ENCODE measurements at places on chromosomes 3 and 15.
A peak's percentile ranks its signal among the peaks of the same experiment; 100 is the strongest.

GRCh38 chr3:63869940-63870614 lies 6.4 kb downstream of the ATXN7 start:
- no peak for DNase-seq

- DNase-seq = peak; percentile 53
Measured at GRCh38 chr15:100383302-100384107, 41.7 kb upstream of the ADAMTS17 start.

DNA sequence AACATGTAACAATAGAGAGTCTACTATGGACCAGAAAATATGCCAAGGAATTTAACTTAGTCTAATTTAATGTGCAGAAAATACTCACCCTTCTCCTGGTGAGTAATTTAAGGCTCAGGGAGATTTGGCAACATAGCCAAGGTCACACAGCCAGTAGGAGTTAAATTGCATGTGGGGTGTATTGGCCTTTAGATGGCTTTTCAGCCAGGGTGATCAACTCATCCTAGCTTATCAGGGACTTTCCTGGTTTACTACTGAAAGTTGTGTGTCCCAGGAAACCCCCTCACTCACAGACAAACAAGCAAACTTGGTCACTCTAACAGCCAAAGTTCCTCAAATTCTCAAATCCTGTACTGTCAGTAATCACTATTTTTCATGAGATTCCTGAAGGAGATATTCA lies 2.6 kb upstream of the SLC9A9 start:
- DNase-seq = no peak

DNA sequence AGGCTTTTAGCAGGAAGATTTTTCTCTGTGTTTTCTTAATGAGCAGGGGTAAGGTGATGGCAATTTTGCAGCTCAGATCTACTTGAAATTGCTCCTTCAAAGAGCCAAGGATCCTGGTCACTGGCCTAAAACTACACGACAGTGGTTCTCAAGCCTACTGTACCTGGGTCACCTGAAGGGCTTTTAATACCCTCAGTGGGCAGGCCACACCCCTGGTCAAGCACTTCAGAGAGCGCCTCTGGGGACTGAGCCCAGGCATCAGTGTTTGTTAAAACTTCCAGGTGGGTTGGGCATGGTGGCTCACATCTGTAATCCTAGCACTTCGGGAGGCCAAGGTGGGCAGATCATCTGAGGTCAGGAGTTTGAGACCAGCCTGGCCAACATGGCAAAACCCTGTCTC lies 158.4 kb downstream of the FAM43A start:
- DNase-seq = peak; percentile 52

- no peak for DNase-seq
Measured at GRCh38 chr3:15331072-15331605, 1.2 kb downstream of the SH3BP5 start.

DNA sequence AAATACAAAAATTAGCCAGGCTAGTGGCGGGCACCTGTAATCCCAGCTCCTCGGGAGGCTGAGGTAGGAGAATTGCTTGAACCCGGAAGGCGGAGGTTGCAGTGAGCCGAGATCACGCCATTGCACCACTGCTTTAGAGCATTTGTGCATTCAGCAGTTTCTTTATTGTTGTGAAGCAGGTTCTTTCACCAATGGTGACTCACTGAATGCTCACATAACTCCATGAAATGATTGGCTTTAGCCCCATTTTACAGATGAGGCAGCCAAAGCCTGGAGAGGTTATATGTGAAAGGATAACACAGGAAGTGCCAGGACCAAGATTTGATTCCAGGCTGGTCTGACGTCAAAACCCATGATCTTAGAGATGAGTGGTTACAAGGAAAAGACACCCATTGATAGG lies 195.2 kb downstream of the SLCO3A1 start:
- no peak for DNase-seq

DNA sequence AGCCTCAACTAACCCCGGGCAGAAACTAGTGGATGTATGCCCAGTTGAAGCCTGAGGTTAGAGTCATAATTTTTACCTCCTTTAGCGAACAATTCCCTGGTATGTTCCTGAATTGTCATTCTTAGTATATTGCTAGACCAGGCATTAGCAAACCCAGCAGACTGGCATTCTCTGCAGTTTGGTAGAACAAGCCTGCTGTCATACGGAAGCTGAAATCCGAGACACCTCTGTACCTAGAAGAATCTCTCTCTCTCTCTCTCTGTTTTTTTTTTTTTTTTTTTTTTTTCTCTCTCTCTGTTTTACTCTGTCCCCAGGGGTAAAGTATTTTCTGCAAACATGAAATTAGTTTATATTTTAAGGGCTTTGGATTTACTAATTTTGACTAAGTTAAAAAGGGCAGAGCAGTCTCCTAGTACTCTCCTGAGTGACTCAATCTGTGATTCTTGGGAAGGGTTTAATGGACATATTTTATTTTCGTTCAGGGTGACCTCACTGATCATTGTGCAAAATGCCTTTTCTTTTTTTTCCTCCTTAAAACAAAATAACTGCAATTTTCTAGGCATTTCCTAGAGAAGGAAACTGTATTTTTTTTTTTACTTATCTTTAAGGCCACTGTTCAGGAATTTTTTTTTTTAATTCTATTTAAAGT lies 133.6 kb upstream of the ICE2 start:
- DNase-seq = no peak

DNA sequence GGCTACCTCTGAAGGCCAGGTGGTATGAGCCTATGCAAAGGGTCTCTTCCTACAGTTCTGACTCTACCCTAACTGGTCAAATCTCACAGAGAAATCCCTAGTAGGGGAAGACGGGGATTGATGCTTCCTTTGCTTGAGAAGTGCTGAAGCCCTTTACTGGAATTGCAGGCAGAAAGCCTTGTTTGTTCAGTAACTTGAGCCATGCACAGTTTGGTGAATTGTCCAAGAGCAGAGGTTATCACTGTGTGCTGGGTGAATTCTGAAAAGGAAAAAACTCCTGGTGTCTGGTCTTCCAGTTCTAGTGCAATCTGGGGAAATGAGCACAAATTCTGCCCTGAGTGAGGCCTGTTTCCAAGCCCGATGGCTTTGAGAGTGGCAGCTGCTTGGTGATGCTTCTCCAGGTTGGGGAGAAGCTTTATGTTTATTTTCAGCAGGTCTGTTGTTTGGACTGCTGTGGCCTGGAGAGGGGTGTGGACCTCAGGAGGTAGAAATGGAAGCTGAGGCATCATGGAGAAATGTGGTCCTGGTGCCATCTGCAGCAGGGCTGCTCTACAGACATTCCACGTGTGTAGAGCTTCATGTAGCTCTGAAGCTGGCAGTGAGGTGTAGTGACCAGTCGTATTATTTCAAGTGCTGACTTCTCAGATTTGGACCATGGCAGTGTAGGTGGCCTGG lies 60.9 kb downstream of the ARNT2 start:
- DNase-seq = no peak

- DNase-seq = no peak
Measured at GRCh38 chr3:138985932-138986331, 20.1 kb downstream of the PRR23A start.

- DNase-seq = peak; percentile 58
Measured at GRCh38 chr3:63863150-63864007, at the start of the genes ATXN7 and THOC7. Gene ATXN7, plus strand, starts transcription at chr3:63863867. Its CDS starts 48,732 bp downstream, at chr3:63912599. Gene THOC7, minus strand, starts transcription at chr3:63863805. Its CDS starts 15 bp downstream, at chr3:63863790.

GRCh38 chr3:188706176-188706575 lies 465.6 kb upstream of the TPRG1 start:
- DNase-seq = no peak

GRCh38 chr3:34886443-34886842 lies 752.9 kb upstream of the ARPP21 start:
- DNase-seq = no peak

- no peak for DNase-seq
Measured at GRCh38 chr3:37729119-37729518, 132.6 kb upstream of the CTDSPL start.

DNA sequence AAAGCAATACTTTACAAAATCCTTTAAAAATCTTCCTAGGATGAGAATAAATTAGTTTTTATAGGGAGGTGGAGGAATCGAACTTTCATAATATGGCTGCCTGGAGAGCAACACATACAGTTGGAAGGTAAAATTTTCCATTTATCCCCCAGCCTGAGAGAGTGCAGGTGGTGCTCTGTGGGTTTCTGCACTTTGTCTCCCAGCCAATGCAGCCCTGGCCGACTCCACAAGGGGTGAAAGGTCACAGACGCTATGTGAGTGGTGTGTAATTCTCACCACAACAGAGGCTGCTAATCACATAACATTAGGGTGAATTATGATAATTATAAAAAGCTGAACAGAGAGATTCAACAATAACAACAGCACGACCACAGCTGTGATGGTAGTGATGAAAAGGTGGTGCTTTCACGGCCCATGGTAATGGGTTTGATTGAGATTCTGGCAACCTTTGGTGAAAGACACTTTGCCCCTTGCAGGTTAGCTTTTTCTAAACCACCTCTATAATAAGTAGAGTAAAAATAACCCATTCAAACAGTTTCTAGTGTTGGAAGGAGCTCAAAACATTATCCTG lies 30.1 kb upstream of the NANOGP8 start:
- DNase-seq = no peak

DNA sequence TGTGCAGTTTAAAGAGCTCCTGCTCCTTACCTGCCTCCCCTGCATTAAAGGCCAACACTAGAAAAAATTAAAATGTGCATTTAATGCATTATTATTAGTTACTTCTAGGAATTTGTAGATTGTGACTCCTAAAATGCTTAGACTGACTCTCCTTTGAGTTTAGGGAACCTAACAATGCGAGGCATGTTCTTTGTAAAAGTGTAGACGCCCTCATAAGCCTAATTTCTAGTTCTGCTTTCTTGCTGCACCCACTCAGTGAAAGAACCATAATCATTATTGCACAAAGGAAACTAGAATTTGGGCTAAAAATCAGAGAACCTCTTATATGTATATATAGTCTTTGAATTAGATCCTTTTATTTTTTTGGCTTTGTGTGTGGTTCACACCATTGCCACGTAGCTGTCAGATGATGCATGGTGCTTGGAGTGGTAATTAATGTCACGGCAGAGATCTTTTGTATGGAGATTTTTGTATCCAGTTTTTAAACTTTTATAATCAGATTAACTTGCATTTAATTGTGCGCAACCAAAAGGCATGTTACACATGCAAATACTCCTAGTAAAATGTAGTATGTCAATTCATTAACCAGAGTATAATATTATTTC lies 710 bp downstream of the ABHD10 start:
- no peak for DNase-seq

DNA sequence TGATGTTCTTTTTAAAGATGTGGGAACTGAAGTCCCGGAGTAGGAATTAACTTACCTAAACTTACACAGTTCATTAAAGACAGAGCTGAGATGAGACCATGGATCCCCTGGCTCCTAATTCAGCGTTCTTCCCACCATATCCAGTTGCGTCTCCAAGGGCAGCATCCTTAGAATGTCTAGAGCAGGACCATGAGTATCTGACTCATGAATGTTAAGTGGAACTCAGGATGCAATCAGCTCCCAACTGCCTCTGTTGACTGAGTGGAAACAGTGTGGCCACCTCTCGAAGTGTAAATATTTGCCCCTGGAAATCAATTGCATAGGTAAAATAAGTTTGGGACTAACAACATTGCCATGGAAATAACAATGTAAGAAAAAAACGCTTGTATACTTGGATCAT lies 2.5 kb downstream of the SNTN start:
- no peak for DNase-seq

GRCh38 chr15:25401501-25401900 lies 37.3 kb downstream of the UBE3A start:
- DNase-seq = no peak

- DNase-seq = no peak
Measured at GRCh38 chr15:68075764-68076385, 21.8 kb downstream of the PIAS1 start.

GRCh38 chr3:169980055-169980454 lies 13.4 kb downstream of the SEC62 start:
- no peak for DNase-seq

DNA sequence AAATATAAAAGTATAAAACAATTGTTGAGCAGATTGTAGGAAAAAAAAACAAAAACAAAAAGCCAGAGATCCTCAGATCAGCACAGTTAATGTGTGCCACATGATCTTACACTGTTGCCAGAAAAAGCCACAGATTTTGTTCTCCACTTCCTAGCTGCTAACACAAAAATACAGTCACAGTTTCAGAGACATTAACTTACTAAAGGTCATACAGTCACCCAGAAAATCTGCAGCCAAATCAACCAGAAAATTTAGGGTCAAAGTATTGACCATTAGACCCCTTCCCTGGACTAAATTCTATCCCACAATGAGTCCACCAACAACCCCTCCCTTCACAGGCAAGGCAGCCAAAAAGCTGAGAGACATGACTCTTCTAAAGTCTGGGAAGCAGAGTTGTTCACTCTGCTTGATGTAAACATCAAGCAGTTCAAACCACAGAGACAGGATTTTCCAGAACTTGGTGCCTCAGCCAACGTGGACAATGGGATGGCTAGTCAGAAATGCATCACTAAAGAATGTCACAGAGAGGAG lies 59.1 kb downstream of the SST start:
- no peak for DNase-seq

GRCh38 chr3:181730316-181730715 lies 18.6 kb downstream of the SOX2 start:
- DNase-seq = no peak

DNA sequence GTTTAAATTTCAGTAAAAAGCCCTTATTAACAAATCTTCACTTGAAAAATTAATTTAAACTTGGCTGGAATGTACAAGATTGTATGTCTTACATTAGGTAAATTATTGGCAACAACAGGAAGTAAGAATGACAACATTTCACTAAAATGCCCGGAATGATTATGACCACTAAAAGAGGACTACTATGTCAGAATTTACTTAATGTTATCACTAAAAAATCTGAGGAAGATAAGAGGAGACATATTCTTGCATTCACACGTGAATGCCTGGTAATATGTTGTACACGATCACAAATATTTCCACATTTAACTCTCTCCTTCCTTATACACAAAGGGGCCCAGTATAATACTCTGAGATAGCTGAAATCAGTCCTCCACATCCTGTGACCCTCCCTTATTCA lies 29.7 kb downstream of the VGLL3 start:
- no peak for DNase-seq

GRCh38 chr15:67185621-67186225 lies 68.7 kb downstream of the AAGAB start:
- no peak for DNase-seq

DNA sequence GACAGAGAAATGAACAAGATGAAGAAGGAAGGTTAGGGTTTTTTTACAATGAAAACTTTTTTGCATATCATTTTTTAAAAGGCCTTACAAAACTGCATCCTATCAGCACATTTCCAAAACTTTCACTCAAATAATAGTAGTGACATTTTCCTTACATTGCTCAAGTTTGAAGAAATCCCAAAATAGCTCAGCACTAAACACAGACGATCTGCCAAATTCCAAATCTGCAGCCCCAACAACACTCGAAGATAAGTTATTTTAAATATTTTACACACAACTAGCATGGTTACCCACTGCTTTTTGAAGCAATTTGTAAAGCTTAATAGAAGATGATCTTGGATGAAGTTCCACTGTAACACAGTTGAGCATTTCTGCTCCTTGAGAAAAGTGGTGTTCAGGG lies 535.6 kb upstream of the ALCAM start:
- DNase-seq = no peak

Data from thyroid gland (tissue), 4 donors.